Hepatocyte (in vitro differentiated cells): ENCODE measurements at places on chromosomes 4 and X. TPM values are rescaled to one million over a fixed set of nuclear protein-coding genes. Genes with fewer than 3 reads are reported as not detected.
A peak's percentile ranks its signal among the peaks of the same experiment; 100 is the strongest.

The ATP2B3 gene
- 0.12 TPM in 1 of 2 replicates, not detected in the other for total RNA-seq

The ATP8A1 gene
- total RNA-seq: 42.1 and 52.3 TPM in 2 replicates

The CAPN6 gene
- 24.4 and 25.8 TPM in 2 replicates for total RNA-seq

The NAP1L2 gene
- 1.6 and 2.3 TPM in 2 replicates for total RNA-seq

DNA sequence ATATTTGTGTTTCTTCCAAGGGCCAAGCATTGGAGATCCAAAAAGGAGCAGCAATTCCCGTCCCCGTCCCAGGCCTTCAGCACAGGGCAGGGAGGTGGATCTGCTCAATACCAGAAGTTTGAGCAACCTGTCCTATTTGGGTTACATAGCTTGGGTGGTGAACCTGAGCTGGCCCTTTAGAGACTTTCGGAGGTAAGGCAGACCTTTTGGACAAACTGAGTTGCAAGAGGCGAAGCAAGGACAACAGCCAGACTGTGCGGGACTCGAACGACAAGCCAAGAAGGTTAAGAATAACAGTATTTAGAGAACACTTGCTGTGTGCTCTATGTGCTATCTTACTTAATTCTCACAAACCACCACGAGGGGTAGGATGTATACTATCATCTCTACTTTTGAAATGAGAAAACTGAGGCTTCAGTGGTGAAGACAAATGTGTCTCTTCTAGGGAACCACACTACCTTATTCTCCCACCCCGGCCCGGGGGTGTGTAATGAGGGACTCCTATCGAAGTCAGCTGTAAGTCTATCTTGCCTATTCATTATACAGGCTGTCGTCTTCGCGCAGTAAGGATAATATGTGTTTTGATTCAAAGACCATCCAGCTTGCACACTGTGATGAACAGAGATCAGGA, 1.3 kb downstream of the NOP14 start:
- DNase-seq: no peak

DNA sequence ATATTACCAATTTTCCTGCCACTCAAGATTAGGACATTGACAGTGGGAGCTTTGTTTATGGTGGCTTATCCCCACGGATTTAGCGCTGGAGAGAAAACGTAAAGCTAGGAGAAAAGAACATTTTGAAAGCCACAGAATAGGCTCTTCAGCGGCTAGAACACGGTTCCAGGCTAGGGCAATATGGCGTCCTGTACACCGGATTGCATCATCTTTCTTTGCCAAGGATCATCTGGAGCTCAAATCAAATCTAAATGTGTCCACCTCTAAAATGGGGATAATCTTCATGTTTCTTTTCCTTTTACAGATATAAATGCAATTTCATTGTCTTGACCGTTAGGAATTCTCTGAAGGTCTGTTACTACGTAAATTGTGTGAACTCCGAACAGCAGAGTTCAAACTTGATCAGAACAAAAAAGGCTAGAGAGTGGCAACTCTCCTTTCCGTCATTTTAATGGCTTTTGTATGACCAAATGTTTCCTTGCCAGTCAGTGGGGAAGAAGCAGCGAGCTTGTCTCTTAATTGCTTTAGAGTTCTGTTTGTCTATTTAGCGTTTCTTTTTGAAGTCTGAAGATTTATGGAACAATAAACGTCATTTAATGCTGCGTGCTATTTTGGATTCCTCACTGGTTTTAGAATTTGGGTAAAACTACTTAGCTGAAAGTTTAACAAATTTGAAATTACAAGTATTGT, 2.6 kb upstream of the WWC2 start:
- no peak for DNase-seq

DNA sequence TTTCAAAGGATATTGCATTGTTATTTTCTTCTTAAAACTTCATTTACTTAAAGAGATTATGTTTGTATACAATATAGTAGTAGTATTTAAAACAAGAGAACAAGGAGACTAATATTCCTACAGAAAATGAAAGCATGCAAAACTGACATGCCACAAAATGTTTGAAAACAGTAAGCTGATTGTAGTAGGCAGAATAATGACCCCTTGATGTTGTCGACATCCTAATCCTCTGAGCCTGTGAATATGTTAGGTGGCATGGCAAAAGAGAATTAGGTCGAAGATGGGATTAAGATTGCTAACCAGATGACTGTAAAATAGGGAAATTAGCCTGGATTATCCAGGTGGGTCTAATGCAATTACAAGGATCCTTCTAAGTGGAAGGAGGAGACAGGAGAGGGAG, 522.2 kb upstream of the NR3C2 start:
- no peak for DNase-seq

DNA sequence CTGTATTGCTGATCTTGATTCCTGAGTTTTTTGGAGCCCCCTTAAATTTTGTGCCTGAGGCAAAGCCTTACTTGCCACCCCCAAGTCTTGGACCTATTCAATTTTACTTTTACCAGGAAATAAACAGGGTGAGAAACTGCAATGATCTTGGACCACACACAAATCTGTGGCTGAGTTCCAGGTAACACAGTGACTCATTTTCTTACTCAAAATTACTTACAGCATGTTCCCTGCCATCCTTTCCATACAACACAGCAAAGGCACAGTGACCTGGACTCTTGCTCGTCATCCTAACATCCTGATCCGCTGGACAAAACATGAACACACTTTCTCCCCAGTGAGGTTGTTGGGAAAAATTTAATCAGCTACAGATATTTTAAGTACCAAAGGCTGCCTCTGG, 60.7 kb upstream of the S100G start:
- no peak for DNase-seq

DNA sequence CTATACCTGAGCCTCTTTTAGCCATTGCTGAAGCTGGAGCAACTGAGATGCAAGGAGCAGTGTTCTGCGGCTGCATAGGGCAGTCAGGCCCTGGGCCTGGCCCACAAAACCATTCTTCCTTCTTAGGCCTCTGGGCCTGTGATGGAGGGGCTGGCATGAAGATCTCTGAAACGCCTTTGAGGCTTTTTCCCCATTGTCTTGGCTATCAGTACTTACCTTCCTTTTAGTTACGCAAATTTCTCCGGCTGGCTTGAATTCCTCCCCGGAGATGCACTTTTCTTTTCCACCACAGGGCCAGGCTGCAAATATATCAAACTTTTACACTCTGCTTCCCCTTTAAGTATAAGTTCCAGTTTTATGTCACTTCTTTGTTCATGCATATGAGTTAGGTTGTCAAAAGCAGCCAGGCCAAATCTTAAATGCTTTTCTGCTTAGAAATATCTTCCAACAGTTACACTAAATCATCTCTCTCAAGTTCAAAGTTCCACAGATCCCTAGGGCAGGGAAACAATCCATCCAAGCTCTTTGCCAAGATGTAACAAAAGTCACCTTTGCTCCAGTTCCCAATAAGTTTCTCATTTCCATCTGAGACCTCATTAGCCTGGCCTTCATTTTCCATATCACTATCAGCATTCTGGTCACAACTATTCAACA, 194.4 kb upstream of the PCDH7 start:
- DNase-seq: no peak

GRCh38 chr4:142311916-142312315, 534.2 kb downstream of the INPP4B start:
- no peak for DNase-seq

DNA sequence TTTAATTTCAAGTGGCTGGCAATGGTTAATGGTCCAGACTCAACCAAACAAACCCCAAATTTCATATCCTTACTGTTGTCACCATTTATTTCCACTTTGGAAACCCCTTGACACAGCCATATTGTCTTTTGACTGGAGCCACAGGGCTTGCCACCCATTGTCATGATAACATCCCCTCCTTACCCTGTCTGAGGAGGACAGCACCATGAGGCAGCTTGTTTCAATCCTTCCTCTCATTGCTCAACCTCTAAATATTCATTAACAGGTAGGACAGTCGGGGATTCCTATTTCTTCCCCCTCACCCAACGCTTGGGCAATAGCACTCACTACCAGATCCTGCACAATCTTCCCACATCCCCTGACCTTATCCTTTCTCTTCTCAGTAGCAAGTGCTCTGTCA, 92.1 kb downstream of the CEP135 start:
- no peak for DNase-seq

GRCh38 chr4:107689912-107690587, 30.0 kb downstream of the PAPSS1 start:
- DNase-seq: peak; percentile 30

- DNase-seq: peak; percentile 43
Measured at GRCh38 chrX:24676403-24677024, 17.2 kb upstream of the POLA1 start.
